Sigmoid colon (tissue), 7 donors: ENCODE measurements at places on chromosomes 7 and 10. TPM values are rescaled to one million over a fixed set of nuclear protein-coding genes. Genes with fewer than 3 reads are reported as not detected.

- H3K4me1 ChIP-seq: no peaks in the 10 kb centered on the region
- no peak for DNase-seq
- no peak overlapping the region for H3K4me3 ChIP-seq
These were observed 6.1 kb downstream of the TBATA start for GRCh38 chr10:70779088-70779487.

DNA sequence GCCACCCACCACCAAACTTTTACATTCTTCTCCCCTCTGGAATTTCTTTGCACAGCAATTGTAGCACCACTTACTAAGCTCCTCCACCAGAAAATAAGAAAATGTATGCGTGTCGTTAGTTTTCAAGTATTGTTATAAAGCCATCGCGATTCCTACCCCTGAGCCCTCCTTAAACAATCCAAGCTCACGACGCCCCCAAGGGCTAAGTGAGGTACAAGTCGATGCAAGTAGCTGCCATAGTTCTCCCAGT is 1.3 kb downstream of the FRAT2 start:
- peak overlapping the region; percentile 92 for H3K4me3 ChIP-seq
- peak overlapping the region; percentile 94 for H3K27ac ChIP-seq
- peaks cover 62% of the 10 kb centered on the region for H3K4me1 ChIP-seq
- H3K36me3 ChIP-seq: peaks cover 14% of the 10 kb centered on the region
- no peak for DNase-seq

GRCh38 chr7:90163534-90163933 is 9.3 kb downstream of the STEAP1 start:
- H3K27ac ChIP-seq: no peak overlapping the region
- H3K4me1 ChIP-seq: no peaks in the 10 kb centered on the region
- DNase-seq: no peak
- H3K27me3 ChIP-seq: no peaks in the 10 kb centered on the region
- H3K36me3 ChIP-seq: no peaks in the 10 kb centered on the region

GRCh38 chr7:91945476-91945875 is 4.8 kb downstream of the AKAP9 start:
- peaks cover 31% of the 10 kb centered on the region for H3K4me1 ChIP-seq
- no peak overlapping the region for H3K4me3 ChIP-seq
- H3K27me3 ChIP-seq: no peaks in the 10 kb centered on the region
- no peaks in the 10 kb centered on the region for H3K36me3 ChIP-seq

GRCh38 chr10:93482145-93482834 is at the start of gene MYOF:
Gene MYOF, minus strand, starts transcription at chr10:93482334. Its CDS starts 140 bp downstream, at chr10:93482194.
- H3K4me3 ChIP-seq: peak within 1 kb of the TSS; percentile 54
- H3K27me3 ChIP-seq: no peaks in the 10 kb centered on the region
- H3K27ac ChIP-seq: peak within 1 kb of the TSS; percentile 90
- peaks cover 29% of the 10 kb centered on the region for H3K4me1 ChIP-seq
- H3K36me3 ChIP-seq: no peaks in the 10 kb centered on the region

GRCh38 chr7:44213877-44214388 is 13.2 kb downstream of the YKT6 start:
- peaks cover 23% of the 10 kb centered on the region for H3K36me3 ChIP-seq
- no peak overlapping the region for H3K4me3 ChIP-seq
- no peaks in the 10 kb centered on the region for H3K4me1 ChIP-seq
- H3K27me3 ChIP-seq: no peaks in the 10 kb centered on the region
- H3K27ac ChIP-seq: no peak overlapping the region
- DNase-seq: peak; percentile 53

DNA sequence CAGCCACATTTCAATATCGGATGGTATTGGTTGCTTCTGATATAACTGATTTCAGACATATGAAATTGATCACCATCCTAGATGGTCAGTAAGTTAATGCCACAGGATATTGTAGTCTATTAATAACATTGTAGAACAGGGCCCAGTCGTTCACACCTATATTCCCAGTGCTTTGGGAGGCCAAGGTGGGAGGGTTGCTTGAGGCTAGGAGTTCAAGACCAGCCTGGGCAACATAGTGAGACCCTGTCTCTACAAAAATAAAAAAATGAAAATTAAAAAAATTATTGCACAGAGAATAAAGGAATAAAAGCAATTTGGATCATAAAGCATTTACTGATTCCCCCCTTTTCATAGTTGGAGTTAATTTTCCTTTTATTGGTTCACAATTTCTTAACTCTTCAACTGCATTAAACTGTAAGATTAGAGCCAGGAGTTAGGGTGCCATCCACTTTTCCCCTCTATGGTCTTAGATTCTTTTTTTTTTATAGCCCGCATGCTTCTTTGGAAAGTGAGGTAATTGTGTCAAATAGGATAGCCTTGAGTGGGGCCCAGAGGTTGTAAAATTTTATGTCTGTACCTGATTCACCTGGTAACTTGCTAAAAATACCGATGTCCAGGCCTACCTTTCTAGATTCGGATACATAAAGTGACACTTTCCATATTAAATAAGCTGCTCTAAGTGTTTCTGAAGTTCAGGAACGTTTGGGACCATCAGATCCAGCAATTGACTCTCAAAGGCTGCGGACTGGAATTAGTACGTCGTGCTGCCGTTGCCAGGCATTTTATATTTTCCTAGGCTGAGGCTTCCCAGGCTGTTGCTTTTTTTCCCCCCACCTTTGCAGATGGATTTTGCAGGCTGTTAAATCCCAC is 24.7 kb downstream of the ADK start:
- peaks cover 14% of the 10 kb centered on the region for H3K4me1 ChIP-seq
- peak overlapping the region; percentile 67 for H3K4me3 ChIP-seq
- no peak for DNase-seq
- H3K36me3 ChIP-seq: no peaks in the 10 kb centered on the region
- H3K27ac ChIP-seq: peak overlapping the region; percentile 87

- no peaks in the 10 kb centered on the region for H3K27me3 ChIP-seq
- H3K27ac ChIP-seq: no peak overlapping the region
- no peaks in the 10 kb centered on the region for H3K4me1 ChIP-seq
- DNase-seq: no peak
- no peaks in the 10 kb centered on the region for H3K36me3 ChIP-seq
These were observed 140.4 kb downstream of the CDH23 start for GRCh38 chr10:71537125-71537524.

GRCh38 chr7:50562136-50562535 is 3.1 kb downstream of the DDC start:
- no peak overlapping the region for H3K4me3 ChIP-seq
- DNase-seq: no peak
- H3K4me1 ChIP-seq: no peaks in the 10 kb centered on the region
- peaks cover 5% of the 10 kb centered on the region for H3K27me3 ChIP-seq

DNA sequence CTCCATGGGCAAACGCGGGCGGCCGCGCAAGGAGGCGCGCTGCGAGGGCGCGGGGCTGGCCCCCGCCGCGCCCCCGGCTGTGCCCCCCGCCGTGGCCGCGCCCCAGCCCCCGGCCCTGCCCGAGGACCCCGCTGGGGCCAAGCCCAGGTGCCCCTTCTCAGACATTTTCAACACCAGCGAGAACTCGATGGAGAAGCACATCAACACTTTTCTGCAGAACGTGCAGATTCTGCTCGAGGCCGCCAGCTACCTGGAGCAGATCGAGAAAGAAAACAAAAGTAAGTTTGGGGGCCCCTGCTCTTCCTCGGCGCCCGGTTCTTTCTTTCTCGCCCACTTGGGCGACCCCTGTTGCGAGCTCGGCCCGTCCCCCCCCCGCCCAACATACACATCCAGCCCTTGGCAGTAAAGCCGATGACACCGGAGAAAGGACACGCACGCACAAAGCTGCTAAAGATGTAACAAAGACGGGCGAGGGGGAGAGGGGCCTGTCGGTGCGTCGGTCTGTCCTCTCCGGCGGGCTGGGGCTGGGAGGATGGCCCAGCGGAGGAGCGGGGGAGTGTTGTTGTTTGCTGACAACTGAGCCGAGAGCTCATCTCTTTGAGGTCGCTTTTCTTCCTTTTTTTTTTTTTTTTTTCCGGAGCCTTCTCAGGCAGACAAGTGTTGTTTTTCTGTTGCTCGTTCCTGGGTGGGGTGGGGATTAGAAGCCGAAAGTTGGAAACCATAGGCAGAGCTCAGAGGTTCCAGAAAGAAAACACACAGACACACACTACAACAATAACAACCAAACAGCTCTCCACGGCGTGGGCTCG is 604 bp downstream of the MXI1 start:
- no peaks in the 10 kb centered on the region for H3K36me3 ChIP-seq
- H3K4me3 ChIP-seq: peak overlapping the region; percentile 92
- H3K27ac ChIP-seq: peak overlapping the region; percentile 98
- H3K4me1 ChIP-seq: no peaks in the 10 kb centered on the region

Gene CNPY1
- not detected for polyA plus RNA-seq

Gene LGI1
- 2.4 TPM for polyA plus RNA-seq

DNA sequence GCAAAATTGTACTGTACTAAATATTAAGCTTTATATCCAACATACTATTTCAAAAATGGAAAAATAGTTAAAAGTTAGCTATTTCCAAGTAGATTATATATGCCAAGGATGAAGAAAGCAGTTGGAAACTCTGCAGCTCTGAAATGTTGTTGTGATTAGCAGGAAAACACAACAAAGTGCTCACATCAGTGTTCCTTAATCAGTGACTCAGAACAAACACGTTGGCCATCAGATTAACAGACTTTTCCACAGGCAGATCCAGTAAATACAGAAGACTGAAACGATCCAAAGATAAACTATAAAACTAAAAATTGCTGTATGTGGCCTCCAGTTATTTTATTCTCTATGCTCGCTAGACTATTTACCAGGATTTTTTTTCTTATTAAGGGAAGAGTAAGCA is 99.6 kb upstream of the SEMA3D start:
- no peak overlapping the region for H3K27ac ChIP-seq
- H3K4me3 ChIP-seq: no peak overlapping the region
- no peak for DNase-seq
- H3K36me3 ChIP-seq: no peaks in the 10 kb centered on the region
- no peaks in the 10 kb centered on the region for H3K27me3 ChIP-seq
- H3K4me1 ChIP-seq: no peaks in the 10 kb centered on the region

GRCh38 chr7:105241198-105241597 is 147.5 kb downstream of the SRPK2 start:
- H3K27me3 ChIP-seq: no peaks in the 10 kb centered on the region
- no peak for DNase-seq
- H3K36me3 ChIP-seq: no peaks in the 10 kb centered on the region
- H3K27ac ChIP-seq: no peak overlapping the region

Gene RPEL1
- not detected for polyA plus RNA-seq

DNA sequence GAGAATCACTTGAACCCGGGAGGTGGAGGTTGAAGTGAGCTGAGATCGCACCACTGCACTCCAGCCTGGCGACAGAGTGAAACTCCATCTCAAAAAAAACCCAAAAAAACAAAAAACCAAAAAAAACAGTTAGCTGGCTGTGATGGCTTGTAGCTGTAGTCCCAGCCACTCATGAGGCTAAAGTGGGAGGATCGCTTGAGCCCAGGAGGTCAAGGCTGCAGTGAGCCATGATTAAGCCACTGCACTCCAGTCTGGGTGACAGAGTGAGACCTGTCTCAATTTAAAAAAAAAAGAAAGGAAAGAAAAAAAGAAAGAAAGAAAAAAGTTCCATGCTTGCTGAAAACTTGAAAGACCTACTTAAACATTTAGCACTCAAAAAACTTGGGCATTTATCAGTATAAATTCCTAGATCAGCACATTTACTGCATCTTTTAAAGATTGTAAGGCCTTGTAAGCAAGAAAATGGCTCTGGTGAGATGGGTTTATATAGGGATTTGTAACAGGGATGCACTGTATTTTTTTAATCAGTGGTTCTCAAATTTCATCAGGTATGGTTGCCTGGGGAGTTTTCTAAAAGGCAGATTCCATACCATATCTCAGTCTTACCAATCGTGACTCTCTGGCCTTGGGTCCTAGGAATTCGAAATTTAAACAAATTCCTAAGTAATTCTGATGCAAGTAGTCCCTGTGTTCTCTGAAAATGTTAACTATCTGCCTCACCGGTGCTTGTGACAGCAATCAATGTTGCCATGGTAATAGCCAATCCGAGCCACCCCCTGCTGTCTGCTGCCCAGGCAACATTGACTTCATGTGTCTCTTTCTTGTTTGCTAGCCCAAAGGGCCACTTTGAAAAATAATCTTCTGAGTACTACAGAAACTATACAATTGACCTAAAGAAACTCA is 11.5 kb upstream of the NT5C2 start:
- no peak for DNase-seq
- peaks cover 3% of the 10 kb centered on the region for H3K4me1 ChIP-seq
- H3K27me3 ChIP-seq: no peaks in the 10 kb centered on the region
- no peak overlapping the region for H3K27ac ChIP-seq

GRCh38 chr10:84176836-84177474 is 3.4 kb downstream of the GPR15LG start:
- H3K27me3 ChIP-seq: no peaks in the 10 kb centered on the region
- H3K27ac ChIP-seq: no peak overlapping the region
- no peaks in the 10 kb centered on the region for H3K36me3 ChIP-seq
- no peak for DNase-seq
- H3K4me1 ChIP-seq: no peaks in the 10 kb centered on the region

DNA sequence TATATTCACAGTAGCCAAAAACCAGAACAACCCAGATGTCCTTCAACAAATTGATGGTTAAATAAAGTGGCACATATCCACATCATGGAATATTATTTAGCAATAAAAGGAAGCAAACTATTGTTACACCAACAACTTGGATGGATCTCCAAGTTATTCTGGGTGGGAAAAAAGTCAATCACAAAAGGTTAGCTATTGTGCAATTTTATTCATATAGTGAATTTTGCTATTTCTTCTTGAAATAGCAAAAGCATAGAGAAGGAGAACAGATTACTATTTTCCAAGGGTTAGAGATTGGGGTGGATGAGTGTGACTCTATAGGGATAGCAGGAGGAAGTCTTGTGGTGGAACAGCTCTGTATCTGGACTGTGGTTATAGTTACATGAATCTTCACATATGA is 87.0 kb downstream of the PTPN20 start:
- H3K27me3 ChIP-seq: no peaks in the 10 kb centered on the region
- no peaks in the 10 kb centered on the region for H3K4me1 ChIP-seq
- no peak overlapping the region for H3K4me3 ChIP-seq
- DNase-seq: no peak

DNA sequence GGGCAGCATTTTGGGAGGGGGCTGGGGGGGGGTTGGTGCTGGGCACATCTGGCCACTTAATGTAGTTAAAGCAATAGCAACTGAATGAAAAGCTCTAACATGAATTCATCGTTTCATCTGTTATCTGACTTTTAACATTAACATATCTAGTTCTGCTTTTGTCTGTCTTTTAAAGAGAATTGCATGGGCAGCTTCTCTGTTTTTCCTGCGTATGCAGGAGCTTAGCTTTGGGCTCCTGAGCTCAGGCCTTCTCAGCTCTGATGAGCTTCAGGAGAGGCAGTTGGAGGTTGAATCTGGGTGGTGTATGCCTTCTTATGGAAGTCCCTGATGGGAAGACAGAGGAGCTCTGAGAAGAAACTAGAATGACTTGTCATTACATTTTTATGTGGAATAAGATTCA is 58.4 kb downstream of the DNAJB6 start:
- no peak overlapping the region for H3K4me3 ChIP-seq
- H3K36me3 ChIP-seq: peaks cover 38% of the 10 kb centered on the region
- no peak overlapping the region for H3K27ac ChIP-seq
- no peaks in the 10 kb centered on the region for H3K4me1 ChIP-seq

DNA sequence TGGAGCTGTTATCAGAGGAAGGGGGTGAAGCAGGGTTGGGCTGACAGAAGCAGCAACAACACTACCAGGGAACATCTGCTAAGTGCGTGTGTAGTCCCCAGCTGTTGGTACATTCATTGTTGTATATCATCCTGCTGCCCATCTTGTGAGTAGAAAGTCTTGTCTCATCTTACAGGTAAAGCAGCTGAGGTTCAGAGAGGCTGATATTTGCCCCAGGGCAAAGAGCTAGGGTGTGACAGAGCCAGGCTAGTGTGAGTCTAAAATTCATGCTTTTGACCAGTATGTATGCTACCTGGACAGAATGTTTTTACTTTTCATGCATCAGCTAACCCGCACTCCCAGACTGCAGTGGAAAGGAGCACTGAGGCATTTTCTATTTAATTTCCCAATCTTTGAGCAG is 221.6 kb downstream of the STK31 start:
- no peak for DNase-seq
- H3K4me1 ChIP-seq: no peaks in the 10 kb centered on the region
- no peak overlapping the region for H3K27ac ChIP-seq
- no peak overlapping the region for H3K4me3 ChIP-seq
